ENCODE measurements at places on chromosomes 13 and 19.

DNA sequence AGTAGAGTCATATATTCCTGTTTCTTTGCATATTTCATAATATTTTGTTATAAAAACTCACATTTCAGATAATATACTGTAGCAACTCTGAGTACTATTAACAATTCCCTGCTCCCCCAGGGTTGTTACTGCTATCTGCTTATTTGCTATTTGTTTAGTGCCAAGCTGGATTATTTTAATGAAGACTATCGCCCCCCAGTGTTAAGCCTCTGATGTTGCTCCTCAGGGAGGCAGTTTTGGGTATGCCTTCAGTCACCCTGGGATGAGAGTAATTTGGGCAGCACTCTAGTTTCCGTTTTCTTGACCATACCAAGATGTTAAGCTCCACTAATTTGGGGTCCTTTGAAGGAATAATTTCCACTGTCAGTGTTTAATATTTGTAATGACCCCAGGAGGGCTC lies 46.0 kb downstream of the MICU2 start:
- DNase-seq = no peak

- DNase-seq = no peak
These were observed 764 bp downstream of the UPF1 start for GRCh38 chr19:18832306-18833140.

- no peak for DNase-seq
These were observed 1.7 kb downstream of the ANKRD24 start for GRCh38 chr19:4183967-4184717.

DNA sequence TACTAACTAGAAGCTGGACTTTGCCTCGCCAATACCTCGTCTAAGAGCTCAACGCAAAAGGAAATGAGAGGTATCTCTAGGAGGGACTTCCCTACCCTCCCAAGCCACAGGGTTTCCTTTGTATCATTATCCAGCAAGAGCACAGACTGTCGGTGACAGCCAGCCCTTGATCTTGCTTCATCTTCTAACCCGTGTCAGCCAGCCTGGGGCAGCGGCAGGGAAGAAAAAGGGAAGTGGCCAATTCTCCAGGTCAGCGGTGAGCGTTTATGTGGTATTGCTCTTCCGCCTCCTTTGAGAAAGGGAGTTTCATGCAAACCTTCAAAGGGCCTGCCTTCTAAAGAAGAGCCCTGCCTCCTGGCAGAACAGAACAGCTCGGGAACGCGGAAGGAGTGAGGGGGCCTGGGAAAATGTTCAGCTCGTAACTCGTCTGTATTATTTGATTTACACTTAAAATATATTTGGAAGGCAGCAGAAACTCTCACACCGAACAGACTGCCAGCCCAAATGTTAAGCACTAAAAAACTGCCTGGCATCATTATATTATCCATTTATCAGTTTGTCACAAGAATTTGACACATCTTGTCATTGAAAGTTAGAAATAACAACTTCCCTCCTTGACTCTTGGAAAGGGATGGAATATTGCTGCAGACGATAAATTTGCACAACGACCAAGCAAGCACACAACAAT lies 41.8 kb downstream of the EFNB2 start:
- DNase-seq = no peak

DNA sequence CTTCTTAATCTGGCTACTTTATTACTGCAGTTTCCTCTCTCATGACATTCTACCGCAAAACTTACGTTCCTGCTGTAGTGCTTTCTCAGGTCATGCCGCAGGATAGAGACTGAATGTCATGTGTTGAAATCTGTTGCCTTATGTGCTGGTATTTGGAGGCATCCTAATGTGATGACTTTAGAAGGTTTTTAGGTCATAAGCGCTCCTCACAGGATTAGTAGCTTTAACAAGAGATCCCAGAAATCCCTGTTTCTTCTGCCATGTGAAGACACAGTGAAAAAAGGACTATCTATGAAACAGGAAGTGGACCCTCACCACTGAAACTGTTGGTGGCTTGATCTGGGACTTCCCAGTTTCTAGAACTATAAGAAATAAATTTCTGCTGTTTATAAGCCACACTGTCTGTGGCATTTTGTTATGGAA lies 209.3 kb downstream of the LACC1 start:
- DNase-seq = no peak

- DNase-seq = no peak
These were observed 12.7 kb downstream of the CLEC17A start for GRCh38 chr19:14595558-14595957.

- no peak for DNase-seq
These were observed 2.8 kb downstream of the PTGER1 start for GRCh38 chr19:14472202-14472938.

GRCh38 chr19:16544473-16545231 lies 2.4 kb upstream of the CHERP start:
- DNase-seq = no peak

- no peak for DNase-seq
These were observed 757.3 kb downstream of the EFNB2 start for GRCh38 chr13:105778196-105778595.

- DNase-seq = no peak
These were observed 291.6 kb upstream of the ARGLU1 start for GRCh38 chr13:106859533-106859904.

DNA sequence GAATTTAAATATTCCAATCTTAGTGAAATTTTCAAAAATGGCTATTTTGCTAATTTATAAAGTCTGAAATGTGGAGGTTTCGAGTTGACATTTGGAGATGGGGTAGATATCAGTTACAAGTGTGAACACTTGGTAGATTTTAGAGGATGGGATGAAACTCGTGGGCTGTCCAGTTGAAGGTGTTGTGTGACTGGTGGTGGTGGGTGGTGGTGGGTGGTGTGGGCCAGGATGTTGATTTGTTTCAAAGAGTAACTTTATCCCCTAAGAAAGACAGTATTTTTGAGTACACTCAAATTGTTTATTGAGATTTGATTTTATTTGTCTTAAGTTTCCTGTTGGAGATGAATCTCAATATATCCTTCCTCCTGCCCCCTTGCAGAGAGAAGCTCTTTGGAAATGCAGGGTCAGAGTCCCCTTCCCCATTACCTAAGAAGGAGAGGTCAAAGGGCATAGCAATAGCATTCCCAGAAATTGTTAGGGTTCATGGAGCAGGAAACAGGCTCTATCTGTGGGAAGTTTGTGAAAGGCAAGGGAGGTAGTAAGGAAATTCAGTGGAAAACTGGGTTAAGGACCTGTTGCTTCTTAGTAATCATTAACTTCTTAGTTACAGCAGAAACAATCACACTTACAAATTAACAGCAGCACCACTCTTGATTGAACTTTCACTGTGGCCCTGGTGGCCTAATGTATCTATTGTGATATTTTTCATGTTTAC lies 133.6 kb upstream of the RNF113B start:
- DNase-seq = no peak

GRCh38 chr19:7953060-7953459 lies 9.6 kb upstream of the TIMM44 start:
- no peak for DNase-seq

DNA sequence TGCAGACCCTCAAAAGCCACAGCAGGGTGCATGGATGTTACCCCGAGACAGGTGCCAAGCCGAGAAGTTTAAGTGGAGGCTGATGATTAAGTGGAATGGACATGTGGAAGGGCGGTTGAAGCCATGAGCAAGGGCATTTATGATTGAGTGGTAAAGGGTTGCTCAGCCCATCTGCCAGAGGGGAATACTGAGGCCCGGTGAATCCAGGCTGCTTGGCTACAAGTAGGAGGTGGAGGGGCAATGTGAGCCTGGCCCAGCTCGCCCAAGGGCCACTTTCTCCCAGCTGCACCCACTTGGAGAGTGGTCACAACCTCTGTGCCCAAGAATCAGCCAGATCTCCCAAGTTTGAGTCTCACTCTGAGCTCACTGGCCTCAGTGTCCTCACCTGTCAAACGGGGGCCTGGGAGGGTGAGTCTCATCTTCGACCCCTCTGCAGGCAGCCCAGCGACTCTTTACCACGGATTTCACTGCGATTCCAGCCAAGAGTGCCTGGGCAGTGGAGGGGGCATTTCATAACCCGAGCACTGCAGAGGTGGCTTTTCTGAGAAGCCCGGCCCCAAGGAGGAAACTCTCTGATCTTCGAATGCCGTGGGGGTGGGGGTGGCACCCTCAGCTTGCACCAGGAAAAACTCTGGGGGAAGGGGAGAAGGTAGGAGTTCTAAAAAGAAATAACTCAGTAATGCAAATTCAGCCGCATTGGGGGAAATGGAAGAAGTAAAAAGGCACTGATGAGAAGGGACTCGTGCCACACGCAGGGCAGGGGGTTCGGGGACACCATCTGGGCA lies 62.9 kb upstream of the KLF2 start:
- no peak for DNase-seq

DNA sequence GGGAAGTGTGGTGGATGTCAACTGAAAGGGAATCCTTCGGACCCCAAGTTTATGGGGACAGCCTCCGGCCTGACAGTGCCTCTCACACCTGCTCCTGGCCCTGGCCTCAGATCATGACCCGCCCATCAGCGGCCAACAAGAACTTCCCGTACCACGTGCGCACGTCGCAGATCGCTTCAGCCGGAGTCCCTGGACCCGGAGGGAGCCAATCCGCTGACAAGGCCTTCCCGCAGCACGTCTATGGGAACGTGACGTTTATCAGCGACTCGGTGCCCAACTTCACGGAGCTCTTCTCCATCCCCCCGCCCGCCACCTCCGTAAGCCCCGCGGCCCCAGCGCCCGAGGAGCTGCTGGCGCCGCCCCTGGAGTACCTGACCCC lies 2.0 kb upstream of the MEGF8 start:
- no peak for DNase-seq

Data from fibroblast of the conjunctiva (primary cell).